ENCODE measurements at places on chromosomes 1 and 21.

GRCh38 chr1:36080801-36081200 lies 3.1 kb upstream of the TEKT2 start:
- no peak for DNase-seq

DNA sequence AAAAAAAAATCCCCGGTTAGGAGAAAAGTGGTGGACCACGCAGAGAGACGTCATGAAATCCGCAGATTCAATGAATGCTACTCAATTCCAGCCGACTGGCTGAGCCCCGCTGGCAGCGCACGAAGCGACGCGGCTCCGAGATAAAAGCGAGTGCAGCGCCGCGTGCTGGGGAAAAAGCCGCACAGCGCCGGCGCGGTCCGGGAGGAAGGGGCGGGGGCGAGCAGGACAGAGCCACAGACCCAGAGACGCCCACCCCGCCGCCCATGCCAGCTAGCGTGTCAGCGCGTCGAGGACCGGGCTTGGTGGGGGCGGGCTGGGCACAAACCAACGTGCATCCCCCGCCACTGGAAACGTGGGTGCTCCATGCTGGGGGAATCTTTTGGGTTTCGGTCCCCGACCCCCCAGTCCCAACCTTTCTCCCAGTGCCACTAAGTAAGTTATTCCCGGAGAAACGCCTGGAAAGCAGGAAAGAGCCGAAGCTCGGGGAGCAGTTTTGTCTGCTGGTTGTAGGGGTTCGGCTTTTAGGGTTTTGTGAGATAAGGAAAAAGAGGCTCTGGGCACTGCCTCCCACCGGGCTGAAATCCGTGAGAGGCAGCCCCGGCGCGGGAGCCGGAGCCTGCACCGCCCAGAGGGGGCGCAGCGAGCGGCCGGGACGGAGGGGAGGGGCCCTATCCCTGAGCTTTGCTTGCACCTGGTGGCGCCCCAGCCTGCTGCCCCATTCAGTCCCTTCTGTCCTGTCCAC lies at the start of gene KCNJ6:
KCNJ6 (minus strand) TSS at position 148 of the 742 bp plus-strand sequence. CDS start 75,775 bp downstream, outside the sequence.
- no peak for DNase-seq

DNA sequence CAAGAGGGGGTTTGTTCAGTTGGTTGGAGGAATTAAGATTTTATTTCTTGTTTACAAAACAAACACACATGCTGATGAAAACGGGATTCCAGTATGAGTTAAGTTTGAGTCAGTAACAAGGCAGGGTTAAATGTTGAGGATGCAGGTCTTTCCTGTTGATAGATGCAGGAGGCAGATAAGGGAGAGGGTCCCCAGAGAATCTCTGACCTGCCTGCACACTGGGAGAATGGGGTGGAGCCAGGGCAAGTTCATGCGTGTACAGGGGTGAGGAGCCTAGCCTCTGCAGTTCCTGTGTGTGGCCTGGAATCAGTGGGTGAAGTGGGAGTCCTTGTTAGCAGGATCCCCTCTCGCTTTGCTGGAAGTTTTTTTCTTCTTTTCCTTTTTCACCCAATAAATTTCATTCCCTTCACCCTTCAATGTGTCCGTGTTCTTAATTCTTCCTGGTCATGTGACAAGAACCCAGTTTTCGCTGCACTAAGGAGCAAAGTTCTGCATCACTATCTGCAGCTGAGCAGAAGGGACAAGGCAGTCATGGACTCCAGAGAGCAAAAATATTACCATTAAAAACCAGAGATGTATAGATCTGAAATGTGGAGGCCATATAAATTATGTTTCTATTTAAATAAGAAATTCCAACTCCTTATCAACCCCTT lies 69.9 kb upstream of the MARK1 start:
- DNase-seq: no peak

DNA sequence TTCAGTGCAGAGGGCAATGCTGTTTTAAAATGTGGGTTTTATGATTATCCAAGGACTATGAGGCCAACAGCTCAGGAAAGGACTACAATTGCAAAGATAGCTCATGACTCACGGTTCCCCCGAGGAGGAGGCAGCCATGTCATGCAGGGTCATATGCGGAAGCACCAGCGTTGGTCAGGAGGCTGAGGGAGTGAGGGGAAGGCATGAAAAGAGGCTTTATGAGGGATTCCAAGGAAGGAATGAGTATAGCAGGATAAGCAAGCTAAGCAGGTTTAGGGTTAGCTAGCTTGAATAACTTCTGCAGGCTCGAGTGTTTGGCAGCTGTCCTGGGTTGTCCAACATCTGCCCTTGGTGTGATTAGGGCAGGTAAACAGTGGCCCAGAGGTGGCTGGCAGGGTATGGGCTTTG lies 495.1 kb downstream of the SETD4 start:
- DNase-seq: no peak

DNA sequence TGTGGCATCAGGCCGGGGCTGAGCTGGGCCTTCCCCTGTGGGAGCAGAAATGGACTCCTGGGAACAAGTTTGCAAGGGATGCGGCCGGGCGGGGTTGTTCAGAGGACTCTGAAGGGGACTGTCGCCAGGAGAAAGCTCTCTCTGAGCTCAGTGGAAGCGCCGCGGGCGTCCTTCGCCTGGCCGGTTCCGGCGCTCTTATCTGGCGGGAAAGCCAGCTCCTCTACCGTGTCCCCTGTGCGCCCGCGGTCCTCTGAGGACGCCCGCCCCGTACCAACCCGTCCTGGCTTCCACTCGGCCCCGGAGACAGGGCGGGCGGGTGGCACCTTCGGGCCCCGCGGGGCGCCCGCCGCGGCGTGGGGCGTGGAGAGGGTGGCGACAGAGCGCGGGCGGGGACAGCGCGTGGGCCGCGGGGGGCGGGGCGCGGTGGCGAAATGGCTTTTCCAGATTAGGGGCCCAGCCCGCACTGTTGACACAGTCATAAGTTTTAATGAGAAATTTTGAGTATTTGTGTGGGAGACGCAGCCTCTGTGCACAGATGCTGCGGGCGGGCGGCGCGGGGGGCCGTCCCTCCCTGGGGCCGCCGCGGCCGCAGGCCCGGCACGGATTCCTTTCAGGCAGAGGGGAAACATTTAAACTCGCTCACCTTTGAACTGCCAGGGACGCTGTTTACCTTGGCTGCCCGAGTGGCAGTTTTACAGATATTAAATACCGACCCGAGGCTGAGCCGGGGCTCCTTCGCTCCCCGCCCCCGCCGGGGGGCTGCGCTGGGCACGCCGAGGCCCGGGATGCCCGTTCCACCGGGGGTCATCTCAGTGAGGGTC lies 70.2 kb downstream of the FOXD2 start:
- DNase-seq: no peak

DNA sequence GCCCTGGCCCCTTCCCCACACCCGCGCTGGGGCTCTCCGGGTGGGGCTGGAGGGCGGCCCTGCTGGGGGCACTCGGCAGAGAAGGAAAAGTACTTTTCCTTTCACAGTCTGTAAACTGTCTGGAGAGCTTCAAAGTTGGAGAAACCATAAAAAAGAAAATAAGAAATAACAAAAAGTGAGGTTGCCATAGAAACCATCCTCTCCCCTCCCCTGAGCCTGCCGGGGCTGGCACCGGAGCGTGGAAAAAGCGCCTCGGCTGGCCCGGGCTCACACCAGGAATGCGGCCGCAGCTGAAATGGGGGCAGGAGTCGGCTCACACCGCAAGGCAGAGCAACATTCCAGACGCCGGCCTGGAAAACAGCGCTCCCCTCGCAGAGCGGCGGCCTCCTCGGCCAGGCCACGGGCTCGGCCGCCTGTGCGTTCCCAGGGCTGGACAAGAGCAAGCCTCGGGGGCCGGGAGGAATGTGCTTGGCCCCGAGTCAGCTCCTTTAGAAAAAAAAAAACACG lies 69.2 kb downstream of the MORN1 start:
- DNase-seq: no peak

DNA sequence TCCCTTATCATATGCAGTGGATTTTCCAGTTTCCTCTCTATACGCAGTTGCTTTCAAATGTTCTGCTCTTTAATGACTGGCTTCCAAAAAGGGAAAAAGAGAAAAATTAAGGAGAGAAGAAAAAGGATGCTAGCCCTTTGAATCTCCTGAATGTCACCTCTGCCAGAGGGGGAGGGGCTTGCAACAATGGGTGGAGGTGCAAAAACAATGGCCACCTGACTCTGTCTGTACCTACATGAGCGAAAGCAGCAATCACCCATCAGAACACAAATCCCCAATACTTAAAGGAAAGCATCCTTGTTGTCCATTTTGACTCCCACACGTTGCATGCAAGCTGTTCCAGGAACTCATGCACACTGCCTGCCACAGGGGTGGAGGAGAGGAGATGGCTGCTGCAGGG lies 61.2 kb downstream of the CCDC30 start:
- DNase-seq: no peak

DNA sequence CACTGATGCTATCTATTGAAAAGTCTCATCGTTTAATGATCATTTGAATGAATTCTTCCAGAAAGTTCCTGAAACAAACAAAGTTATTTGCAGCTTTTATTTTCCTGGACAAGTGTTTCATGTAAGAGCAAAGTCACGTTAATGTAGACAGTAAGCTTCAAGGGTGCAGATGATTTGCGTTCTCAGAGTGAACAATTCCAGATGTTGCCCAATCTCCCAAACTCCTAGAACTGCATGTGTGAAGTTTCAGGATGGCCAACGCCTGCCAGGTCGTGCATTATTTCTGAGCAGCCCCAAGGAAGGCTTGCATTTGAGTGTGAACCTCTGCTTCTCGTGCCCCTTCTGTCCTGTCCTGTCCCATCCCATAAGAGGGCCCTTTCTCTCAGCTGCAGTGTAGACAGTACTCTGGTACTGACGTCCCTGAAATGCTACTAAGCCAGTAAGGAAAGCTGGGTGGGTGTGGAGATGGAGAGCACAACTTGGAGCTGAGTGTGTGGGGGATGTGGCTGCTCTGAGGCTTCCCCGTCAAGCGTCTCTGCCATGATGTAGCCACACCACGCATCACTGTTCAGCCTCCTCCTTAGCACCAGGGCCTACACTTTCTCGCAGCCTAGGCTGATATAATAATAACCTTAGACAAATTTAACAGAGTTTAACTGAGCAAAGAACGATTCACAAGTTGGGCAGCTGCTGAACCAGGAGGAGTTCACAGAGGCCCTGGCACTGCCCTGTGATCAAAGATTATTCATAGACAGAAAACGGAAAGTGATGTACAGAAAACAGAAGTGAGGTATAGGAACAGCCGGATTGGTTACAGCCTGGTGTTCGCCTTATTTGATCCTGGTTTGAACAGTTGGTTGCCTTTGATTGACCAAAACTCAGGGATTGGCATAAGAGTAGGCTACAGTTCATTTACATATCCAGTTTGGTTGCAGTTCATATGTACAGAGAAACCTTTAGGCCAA lies 50.4 kb downstream of the RHOU start:
- no peak for DNase-seq

DNA sequence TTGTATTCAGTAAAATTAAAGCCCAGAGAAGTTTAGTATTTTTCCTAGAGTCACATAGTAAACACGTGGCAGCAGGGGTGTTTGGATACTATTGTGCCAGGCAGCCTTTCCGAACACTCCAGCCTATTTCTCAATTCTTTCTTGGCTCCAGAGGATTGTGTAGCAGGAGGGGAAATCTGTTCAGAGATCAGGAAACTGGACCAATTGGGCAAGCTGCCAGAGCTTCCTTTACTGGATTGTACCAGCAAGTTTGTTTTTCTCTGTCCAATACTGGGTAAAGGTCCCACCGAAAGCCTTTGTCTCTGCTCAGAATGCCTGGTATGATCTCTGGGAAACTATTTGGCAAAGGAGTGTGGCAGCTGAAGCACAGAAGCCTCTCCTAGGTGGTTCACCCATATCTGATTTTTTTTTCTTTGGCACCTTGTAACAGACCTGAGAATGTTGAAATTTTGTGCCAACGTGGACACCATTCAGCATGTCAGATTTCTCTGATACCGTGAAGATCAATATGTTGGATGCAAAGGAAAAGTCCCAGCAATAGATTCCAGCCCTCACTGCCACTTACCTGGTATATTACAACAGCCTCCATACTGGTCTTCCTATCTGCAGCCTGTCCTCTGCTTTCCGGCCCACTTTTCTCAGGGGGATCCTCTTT lies 126.2 kb downstream of the FGGY start:
- DNase-seq: peak; percentile 67

DNA sequence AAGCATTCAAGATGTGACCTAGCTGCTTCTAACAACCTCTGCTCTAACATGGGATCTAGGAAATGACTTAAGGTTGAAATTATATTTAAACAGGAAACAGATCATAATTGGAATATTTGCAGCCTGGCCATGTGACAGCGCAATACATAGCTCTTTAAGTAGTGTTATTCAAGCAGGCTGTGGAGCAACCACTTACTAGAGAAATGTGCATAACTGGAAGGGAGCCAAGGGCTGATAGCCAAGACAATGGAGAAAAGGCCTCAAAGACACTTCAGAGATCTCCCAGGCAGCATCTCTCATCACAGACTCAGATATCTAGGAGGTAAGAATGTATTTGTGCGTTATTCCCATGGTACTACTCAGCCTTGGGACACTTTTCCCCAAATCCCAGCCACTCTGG lies 823.0 kb upstream of the PRMT6 start:
- DNase-seq: no peak

DNA sequence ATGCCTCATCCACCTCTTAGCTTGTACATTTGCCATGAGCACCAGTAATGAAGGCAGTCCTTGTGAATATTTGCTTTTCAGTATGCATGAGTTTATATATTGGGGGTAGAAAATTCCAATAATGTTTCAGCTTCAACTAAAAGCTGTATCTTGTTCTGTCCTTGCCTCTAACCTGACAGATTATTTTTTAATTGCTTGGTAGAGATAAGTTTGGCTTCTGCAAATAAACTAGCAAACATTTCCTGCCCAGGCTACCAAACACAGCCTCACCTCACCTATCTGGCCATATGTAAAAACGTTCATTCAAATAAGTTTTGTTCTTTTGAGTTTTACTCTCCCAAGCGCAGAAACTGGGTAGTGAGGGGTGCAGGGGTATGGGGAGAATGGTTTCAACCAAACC lies 75.6 kb upstream of the HOOK1 start:
- DNase-seq: no peak

- no peak for DNase-seq
Measured at GRCh38 chr1:193335806-193336428, 149.5 kb upstream of the B3GALT2 start.

- DNase-seq: no peak
Measured at GRCh38 chr1:36089393-36090121, 865 bp downstream of the ADPRS start.

DNA sequence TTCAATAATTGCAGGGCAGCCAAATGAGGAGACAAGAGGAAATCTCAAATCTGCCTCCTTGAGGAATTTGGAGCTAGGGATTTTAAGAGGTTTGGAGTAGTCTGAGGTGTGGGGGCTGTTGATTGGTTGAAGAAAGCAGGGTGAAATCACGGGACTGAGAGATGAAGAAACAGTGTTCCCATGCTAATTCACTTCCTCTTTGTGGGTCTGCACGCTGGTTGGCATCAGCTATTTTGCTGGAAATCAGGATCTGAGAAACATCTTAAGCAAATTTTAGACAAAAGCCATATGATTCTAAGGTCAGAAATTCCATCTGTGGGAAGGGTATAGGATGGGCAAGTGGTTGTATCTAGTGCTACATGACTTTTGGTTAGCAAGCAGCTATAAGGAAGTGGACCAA lies 107.1 kb upstream of the PAXBP1 start:
- peak; percentile 35 for DNase-seq

Measured in pons (tissue), 1 donor.